Activated CD4-positive, alpha-beta T cell treated with anti-CD3 and anti-CD28 coated beads for 48 hours (primary cell): ENCODE measurements at places on chromosomes 16 and 17.

- DNase-seq = no peak
Measured at GRCh38 chr16:86245351-86245750, 265.0 kb upstream of the FOXF1 start.

DNA sequence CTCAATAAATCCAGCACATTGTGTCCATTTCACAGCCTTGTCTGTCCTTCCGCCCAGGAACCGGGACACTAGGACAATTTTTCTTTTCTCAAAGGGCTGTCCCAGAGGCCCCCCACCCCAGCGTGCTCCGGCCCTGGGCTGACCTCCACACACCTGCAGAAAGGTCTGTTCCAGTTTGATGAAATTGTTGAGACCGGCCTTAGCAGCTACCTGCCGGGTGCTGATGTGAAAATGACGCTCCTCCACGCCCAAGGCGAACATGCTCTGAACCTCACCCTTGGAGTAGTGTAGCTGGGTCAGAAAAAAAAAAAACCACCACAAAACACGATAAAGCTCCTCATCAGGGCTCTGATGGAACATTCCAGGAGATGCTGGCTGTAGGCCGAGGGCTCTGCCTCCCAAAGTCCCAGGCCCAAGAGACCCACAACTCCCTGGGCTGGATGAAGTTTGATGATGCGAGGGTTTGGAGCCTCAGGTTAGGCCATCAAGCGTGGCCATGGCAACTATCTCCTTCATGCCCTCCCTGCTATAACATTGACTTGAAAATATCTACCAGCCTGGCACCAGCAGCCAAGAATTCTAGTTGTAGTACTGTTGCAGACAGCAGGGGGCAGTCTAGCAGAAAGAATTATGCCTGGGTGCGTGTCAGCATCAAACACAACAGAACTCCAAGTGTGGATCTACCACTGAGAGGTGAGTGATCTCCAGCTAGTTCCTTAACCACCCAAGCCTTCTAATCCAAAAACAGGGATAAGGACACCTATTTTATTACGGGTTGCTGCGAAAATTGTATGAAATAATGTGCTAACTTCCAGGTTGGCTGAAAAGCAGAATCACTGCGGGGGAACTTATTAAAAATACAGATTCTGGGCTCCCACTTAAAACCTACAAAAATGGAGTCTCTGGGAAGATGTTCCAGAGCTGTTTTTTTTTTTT is 62.1 kb downstream of the RMI2 start:
- peak; percentile 80 for DNase-seq

- DNase-seq = no peak
Measured at GRCh38 chr17:82960419-82961271, 118.8 kb upstream of the METRNL start.

GRCh38 chr16:89167425-89167941 is 4.1 kb upstream of the CDH15 start:
- peak; percentile 94 for DNase-seq

GRCh38 chr17:48722201-48722907 is at the start of gene PRAC1:
Gene PRAC1, minus strand, starts transcription at chr17:48722518. Its CDS starts 126 bp downstream, at chr17:48722392.
- no peak for DNase-seq

DNA sequence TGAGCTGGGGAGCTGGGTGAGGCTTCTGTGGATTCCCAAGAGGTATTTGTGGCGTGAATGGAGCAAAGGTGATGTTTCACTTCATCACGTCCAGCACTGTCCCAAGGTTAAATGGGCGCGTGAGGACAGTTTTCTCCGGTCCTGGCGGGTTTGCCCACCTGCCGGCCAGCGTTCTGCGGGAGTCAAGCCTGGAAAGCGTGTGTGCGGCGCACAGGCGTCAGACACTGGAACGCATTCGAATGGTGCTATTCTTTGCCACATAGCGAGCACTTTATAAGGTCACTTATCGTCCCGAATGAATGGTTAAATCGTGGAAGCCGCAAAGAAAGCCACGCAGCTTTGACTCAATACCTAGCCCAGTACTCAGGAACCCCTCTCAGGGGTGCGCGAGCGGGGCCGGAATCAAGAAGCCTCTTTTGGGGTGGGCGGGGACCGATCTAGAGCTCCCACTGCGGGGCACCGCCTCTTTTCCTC is 446 bp upstream of the PSMD11 start:
- no peak for DNase-seq

- DNase-seq = no peak
Measured at GRCh38 chr16:12627394-12627793, 176.3 kb downstream of the CPPED1 start.

- DNase-seq = no peak
Measured at GRCh38 chr16:61909074-61909473, 127.2 kb downstream of the CDH8 start.

GRCh38 chr17:28667870-28668269 is 5.9 kb downstream of the SUPT6H start:
- no peak for DNase-seq

DNA sequence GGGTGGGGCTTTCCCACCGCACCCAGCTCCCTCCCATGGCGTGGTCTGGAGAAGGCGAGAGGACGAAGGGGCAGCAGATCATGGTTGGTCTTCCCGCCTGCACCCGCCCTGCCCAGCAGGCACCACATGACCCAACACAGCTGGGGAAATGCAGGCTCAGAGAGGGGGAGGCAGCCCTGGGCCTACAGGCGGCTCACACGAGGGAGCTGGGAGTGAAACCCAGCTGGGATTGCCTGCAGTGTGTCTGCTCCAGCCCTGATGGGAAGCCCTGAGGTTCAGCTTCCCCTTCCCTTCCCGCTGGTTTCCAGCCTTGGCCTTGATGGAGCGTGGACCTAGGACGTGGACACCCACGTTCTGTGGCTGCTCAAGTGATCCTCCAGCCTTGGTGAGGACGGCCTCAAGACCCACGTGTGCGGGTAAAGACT is 20.0 kb upstream of the PABPN1L start:
- no peak for DNase-seq

GRCh38 chr16:74577882-74578366 is 29.0 kb downstream of the GLG1 start:
- no peak for DNase-seq

- peak; percentile 9 for DNase-seq
Measured at GRCh38 chr16:66274335-66275110, 92.0 kb upstream of the CDH5 start.

DNA sequence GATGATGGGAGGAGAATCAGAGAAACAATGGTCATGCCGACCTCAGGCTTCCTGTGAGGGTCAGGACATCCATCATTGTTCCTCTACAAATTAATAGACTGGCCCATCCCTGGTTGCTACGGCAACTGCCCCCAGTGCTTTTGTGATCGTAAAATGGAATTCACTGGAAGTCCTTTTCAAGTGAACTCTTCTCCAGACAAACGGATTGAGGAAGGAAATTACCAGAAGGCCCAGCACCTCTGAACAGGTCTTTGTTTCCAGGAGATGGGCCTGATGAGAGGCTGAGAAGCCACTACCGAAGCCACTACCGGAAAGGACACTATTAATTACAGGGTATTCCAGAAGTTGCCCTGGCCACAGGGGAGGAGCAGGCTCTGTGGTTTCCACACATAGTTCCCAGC is 126.0 kb downstream of the MGAT5B start:
- DNase-seq = no peak

DNA sequence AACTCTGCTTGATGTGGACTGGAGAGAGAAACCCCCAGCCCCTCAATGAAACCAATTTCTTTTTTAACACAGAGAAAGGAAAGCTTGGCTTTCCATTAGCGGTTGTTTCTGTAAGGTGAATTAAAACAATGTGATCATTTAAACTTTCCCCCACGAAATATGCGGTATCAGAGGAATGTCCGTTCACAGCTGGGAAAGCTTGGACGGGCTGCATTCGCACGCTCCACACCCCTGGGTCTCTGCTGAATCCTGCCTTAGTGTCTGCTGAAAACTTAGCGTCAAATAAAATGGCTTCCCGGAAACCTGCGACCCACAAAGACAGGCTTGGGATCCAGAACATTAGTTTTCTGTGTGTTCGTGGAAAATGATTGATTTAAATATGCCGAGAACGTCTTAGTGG is 71.7 kb downstream of the C16orf95 start:
- no peak for DNase-seq

DNA sequence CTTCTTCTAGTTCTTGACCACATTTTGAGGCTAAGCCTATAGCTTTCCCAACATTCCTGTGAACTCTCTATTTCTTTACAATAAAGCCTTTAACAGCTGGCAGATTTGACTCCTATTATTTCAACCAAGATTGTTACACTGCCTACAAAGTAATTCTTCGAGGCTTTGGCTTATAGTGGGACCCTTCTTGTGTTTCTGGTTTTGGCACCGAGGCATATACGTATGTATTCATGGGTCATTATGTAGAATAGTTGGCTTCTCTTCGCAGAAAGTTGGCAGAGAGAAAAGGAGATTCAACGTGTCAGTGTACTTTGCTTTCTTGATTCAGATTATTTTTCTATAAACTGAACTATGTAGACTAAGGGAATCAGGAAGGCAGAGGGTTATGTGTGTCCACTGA is 102.2 kb downstream of the ABCA8 start:
- DNase-seq = no peak

DNA sequence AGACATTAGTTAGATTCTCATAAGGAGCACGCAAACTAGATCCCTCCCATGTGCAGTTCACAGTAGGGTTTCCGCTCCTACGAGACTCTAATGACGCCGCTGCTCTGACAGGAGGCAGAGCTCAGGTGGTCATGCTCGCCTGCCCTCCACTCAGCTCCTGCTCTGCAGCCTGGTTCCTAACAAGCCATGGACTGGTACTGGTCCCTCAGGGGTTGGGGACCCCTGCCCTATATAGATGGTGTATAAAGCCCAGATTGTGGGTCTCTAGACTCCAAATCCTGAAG is 52.1 kb upstream of the LYRM9 start:
- no peak for DNase-seq

DNA sequence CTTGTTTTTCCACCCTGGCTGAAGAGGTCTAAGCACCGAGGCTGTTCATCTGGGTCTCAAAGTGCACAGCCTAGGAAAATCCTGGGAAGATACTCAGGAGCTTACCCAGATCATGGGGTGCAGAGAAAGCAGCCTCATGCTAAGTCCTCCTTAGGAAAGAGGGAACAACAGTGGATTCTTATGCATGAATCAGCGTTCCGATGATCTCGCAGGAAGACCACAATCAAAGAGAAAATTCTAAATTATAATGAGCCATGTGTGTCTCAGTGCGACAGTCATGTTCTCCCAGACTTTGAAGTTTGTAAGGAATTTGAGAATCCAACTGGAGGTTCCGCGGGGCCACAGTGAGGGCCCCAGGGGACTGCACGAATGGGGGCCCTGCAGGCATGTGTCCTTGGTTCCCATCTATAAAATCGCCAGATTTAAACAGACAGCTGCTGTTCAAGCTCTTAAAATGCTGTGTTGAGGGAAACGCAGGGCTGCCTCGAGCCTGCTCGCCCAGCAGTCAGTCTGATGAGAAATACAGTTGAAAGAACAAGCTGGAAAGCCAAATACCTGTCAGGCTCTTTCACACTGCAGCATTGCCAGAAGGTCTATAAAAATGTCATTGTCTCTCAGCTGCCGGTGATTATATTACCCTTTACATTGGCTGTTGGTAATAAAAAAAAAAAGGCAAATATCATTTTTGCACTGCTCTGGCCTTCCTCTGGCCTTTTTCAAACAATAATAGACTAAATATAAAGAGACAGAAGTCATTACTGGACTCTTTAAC is 152.1 kb downstream of the PMP22 start:
- DNase-seq = no peak

DNA sequence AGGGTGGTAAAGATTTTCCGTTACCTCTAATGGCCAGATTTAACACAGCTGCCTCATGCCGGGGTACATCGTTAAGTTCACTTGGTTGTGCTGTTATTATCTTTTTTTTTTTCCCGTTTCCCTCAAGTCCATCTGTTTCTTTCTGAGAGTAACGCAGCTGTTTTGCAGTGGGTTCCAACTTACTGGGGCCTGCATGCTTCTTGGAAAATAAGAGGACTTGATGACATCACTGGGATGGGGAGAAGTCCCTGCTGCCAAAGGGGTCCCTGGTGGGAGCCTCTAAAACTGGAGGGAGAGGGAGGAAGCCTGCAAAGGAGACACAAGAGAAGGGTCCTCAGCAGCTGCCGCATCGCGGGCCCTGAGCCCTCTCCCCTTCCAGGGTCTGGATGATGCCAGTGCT is 77.8 kb upstream of the NOL11 start:
- no peak for DNase-seq

DNA sequence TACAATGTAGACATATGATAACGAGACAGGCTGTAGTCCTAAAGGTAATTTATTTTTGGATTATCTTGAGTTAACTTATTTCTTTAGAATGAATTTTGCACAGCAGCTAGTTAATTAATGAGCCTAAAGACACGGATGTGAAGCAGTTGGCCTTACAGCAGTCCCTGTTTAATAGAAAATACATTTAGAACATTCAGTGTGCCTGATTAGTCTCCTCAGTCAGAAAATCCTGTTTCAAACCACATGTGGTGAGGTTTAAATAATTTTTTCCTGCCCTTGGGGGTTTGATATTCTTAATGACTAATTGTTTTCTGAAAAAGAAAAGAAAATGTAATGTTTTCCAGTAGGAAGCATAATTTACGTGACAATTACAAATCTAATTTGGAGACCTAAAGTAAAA is 494.2 kb upstream of the CDH8 start:
- no peak for DNase-seq

- no peak for DNase-seq
Measured at GRCh38 chr17:4591529-4591928, 7.2 kb downstream of the SMTNL2 start.

- DNase-seq = no peak
Measured at GRCh38 chr16:47016700-47017133, 43.2 kb upstream of the DNAJA2 start.

GRCh38 chr16:71347146-71347545 is 11.4 kb upstream of the CALB2 start:
- no peak for DNase-seq

DNA sequence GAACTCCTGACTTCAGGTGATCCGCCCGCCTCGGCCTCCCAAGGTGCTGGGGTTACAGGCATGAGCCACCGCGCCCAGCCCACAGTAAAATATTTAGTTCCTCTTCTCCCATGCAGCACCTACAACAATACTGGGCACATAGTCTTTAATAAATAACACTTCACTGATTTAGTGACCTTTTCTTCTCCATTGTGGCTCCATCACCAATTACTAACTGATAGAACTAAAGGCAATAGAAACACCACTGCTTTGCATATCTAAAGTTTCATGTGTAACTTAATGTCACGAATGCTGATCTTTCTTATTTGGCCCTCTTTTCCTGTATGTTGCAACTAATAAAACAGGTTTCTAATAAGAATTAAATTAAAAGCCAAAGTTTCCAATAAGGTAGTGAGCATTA is 38.9 kb downstream of the TRIM37 start:
- no peak for DNase-seq

GRCh38 chr17:19555746-19556145 is 22.1 kb downstream of the SLC47A1 start:
- DNase-seq = no peak

- no peak for DNase-seq
Measured at GRCh38 chr17:72702136-72702735, 390.3 kb downstream of the SLC39A11 start.
